ENCODE measurements at places on chromosomes 13 and 19.

DNA sequence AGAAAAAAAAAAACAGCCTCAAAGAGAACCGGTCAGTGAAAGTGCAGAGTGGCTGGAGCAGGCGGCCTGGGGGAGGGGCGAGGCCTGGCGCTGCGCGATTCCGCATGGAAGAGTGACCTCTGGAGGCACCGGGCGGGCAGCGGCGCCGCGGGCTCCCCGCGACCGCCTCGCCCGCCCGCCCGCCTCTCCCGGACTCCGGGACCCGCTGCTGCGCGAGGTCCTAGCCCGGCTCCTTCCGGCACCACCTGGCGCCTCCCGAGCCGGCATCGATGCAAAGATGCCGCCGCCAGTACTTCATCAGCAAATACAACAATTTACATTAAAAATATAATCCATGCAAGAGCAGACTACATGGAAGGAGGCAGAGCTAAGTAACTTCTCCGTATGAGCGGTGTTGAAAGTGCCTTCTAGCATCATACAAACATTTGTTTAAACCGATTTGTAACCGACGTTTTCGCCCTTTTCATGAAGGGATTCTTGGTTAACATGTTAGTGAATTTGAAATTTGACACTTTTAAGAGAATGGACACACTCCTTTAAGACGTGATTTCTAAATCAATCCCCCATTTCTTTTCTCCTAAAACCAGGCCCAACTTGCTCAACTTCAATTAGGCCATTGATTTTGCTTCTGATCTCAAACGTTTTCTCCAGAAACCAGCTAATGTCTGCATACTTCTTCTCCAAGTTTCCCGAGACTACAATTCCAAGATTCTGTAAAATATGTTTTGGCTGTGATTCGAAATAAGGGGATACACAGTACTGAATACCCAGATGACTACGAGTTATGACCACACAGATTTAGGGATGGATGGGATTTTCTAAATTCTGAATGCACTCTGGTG lies 2.1 kb downstream of the EFNB2 start:
- no peak for DNase-seq

DNA sequence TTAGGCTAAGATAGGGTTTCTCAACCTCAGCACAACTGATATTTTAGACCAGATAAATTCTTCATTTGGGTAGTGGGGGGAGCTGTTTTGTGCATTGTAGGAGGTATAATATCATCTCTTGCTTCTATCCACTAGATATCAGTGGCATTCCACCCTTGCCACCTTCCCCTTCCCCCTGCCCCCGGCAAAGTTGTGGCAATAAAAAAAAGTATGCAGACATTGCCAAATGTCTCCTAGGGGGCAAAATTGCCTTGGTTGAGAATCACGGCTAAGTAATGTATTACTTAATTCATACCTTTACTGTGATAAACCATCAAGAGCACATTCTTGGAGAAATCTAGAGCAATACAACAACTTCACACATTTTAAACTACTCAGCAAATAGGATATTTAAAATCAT lies 51.4 kb downstream of the UBL3 start:
- no peak for DNase-seq

- no peak for DNase-seq
These were observed 678.9 kb upstream of the SLITRK5 start for GRCh38 chr13:86992251-86992650.

DNA sequence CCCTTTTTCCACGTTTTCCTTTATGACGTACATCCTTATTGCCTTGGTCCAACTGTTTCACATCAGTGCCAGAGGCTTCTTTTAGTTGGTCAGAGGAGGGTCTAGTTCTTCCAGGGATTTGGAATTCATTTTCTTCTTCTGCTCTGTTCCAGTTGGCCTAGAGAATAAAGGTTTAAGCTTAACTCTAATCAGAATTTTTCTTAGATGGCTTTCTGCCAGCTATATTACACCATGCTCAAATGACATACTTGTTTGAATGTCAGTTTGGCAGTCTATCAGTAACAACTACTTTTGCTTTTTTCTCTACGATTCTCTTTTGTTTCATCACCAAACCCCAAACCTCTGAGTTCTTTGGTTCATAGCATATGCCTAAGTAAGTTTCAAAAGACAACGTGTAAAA lies 16.8 kb downstream of the SPART start:
- DNase-seq, result no peak

DNA sequence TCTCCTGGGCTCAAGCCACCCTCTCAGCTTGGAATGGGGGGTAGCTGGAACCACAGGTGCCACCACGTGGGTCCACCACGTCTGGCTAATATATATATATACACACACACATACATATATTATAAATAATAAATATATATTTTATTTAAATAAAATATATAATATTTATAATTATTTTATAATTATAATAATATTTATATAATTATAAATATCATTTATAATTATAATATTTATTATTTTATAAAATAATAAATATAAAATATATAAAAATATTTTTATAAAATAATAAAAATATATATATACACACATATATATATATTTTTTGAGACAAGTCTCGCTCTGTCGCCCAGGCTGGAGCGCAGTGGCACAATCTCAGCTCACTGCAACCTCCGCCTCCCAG lies 2.4 kb downstream of the ELANE start:
- no peak for DNase-seq

DNA sequence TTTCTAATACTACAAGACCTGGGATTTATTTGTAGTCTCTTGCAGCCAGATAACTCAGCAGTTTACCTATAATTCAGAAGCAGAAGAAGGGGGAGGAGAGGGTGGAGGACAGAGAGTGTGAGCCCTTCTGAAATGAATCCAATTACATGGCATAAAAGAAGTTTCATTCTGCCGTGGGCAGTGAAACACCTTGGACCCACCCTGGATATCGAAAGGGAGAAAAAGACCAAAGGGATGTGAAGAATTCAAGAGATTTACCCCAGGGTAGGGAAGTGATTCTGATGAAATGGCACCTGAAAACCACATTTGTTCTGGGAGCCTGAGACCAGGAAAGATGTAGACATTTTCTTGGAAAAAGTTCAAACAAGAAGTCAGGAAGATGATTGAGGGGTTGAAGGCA lies 140.9 kb downstream of the NDFIP2 start:
- DNase-seq, result no peak

- no peak for DNase-seq
These were observed 74.2 kb downstream of the FRY start for GRCh38 chr13:32105653-32106313.

- no peak for DNase-seq
These were observed 811 bp upstream of the PRMT1 start for GRCh38 chr19:49676136-49676783.

- DNase-seq, result no peak
These were observed 1388.8 kb downstream of the UQCRFS1 start for GRCh38 chr19:27824108-27824507.

DNA sequence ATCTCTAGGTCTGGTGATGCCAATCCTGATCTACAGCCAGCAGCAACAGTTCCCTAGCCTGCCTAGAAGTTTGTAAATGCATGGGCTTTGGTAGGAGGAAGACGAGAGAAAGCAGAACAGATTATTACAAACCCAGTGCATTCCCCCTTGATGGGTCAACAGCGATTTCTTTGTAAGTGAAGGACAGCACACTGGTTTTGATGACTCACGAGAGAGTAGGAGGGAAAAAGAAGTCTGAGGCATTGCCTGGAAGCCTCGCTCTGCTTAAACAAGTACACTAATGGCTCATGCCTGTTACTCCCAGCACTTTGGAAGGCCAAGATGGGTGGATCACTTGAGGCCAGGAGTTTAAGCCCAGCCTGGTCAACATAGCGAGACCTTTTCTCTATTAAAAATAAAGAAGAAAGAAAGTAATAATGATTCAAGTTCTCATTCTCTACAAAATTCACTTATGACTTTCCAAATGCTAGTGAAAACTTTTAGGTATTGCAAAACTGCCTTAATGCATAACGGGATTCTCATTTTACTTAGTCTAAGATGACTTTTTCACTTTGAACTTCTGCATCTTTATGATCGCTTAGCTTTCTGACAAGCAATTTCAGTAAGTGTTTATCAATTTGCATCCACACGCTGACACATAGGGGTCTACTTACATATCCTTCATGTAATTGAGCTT lies 47.7 kb upstream of the USPL1 start:
- no peak for DNase-seq

- DNase-seq, result no peak
These were observed 195.7 kb upstream of the IPO5 start for GRCh38 chr13:97757807-97758206.

GRCh38 chr13:79405501-79405830 lies 589 bp downstream of the RBM26 start:
- no peak for DNase-seq

GRCh38 chr19:50020481-50020880 lies 4.7 kb downstream of the VRK3 start:
- no peak for DNase-seq

GRCh38 chr13:24683838-24684599 lies 3.8 kb downstream of the ATP12A start:
- DNase-seq, result peak; percentile 29

DNA sequence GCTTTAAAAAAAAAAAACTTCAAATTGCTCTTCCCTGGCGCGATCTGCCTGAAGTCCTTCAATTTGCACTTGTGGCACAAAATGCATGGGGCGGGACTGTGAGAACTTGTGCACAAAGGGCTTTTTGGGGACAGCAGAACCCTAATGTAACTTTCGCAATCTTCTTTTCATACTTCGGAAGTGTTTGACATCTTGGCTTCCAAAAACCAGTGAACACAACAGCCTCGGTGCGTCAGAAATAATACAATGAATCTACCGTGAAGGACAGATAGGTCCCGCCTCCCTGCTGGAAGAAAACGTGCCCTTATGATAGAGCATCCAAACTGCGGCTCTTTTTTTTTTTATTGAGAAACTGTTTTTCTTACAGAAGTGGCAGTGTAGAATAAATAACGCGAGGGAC lies 36.6 kb downstream of the KLF2 start:
- no peak for DNase-seq

DNA sequence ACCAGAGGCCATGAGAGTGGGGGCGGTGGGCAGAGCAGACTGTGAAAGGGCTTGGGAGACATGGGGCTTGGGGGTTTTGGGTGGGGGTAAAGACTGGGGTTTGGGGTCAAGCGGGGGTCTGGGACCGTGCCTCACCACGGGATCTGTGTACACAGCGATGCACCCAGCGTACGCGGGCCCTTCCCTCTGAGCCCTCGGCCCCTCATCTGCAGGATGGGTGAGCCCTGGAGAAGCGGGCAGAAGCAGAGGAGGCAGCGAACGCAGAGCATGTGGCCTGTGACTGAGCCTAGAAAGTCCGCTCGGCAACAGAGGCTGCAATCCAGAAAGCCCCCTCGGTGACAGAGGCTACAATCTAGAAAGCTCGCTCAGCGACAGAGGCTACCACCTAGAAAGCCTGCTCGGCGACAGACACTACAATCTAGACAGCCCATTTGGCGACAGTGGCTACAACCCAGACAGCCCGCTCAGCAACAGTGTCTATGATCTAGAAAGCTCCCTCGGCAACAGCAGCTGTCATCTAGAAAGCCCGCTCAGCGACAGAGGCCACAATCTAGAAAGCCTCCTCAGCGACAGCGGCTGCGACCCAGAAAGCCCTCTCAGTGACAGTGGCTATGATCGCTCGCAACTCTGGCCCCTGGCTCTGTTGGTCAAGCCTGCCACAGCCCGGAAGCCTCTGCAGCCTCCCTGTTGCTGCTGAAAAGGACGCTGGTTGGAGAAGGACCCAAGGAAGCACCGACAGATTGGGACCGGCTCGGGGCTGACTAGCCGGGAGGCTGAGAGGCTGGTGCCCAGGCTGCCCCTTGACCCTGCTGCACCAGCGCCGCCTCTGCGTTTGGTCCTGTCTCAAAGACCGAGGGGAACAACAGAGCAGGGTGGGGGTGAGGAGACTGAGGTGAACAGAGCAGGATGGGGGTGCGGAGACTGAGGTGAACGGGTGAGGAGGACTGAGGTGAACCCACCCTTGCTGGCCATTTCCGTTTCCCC lies 68.6 kb downstream of the SPACA7 start:
- no peak for DNase-seq

DNA sequence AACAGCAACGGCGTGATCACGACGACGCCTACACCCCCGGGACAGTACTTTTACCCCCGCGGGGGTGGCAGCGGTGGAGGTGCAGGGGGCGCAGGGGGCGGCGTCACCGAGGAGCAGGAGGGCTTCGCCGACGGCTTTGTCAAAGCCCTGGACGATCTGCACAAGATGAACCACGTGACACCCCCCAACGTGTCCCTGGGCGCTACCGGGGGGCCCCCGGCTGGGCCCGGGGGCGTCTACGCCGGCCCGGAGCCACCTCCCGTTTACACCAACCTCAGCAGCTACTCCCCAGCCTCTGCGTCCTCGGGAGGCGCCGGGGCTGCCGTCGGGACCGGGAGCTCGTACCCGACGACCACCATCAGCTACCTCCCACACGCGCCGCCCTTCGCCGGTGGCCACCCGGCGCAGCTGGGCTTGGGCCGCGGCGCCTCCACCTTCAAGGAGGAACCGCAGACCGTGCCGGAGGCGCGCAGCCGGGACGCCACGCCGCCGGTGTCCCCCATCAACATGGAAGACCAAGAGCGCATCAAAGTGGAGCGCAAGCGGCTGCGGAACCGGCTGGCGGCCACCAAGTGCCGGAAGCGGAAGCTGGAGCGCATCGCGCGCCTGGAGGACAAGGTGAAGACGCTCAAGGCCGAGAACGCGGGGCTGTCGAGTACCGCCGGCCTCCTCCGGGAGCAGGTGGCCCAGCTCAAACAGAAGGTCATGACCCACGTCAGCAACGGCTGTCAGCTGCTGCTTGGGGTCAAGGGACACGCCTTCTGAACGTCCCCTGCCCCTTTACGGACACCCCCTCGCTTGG lies 966 bp downstream of the JUNB start:
- DNase-seq, result peak; percentile 64

- DNase-seq, result no peak
These were observed 10.4 kb downstream of the BORCS8 start for GRCh38 chr19:19181488-19181998.

GRCh38 chr13:39189778-39190177 lies 151.5 kb downstream of the NHLRC3 start:
- no peak for DNase-seq

- no peak for DNase-seq
These were observed 2.2 kb downstream of the HCST start for GRCh38 chr19:35904311-35905068.

DNA sequence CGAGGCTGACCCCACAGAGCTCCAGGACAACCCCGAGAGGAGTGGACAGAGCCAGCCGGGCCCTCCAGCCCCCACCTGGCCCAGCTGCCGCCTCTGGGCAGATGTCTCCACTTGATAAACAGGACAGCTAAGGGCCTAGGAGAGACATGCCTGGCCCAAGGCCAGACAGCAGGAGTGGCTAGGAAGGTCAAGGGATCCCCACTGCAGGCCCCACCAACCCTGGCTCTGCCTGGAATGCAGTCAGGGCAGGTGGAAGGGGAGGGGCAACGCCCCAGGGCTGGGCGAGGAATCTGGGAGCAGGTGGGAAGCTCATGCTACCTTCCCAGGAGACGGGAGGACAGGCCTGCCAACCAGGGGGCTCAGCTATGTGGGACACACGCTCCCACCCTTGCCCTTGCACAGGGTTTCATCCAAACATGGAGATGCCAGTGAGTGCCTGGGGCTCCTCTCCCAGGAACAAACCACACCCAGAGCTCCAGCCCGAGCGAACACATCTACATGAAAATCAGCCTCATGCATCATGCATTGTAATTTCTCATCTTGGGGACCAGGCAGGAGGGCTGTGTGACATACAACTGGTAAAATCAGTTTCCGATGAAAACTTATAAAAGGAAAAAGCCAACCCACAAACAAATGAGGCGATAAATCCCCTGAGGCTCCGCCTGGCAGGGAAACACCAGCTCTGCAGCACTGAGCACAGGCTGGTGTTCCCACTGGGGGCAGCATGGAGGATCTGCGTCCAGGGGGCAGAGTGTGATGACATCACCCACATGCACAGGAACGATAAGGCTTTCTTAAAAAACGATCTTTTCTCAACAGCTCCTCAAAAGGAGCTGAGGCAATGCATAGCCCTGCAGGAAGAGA lies 25.0 kb downstream of the SH3GL1 start:
- DNase-seq, result no peak

- no peak for DNase-seq
These were observed 728.9 kb upstream of the ARGLU1 start for GRCh38 chr13:107296804-107297203.

Measured in activated CD4-positive, alpha-beta T cell treated with anti-CD3 and anti-CD28 coated beads for 1 hour (primary cell).